ENCODE measurements at places on chromosomes 11 and 22. TPM values are rescaled to one million over a fixed set of nuclear protein-coding genes. Genes with fewer than 3 reads are reported as not detected.

SCGB1A1 gene
- total RNA-seq, result not detected

RAB3IL1 gene
- 14.3 TPM for total RNA-seq

PGM2L1 gene
- total RNA-seq, result 13.2 TPM

SLC7A4 gene
- total RNA-seq, result not detected

MB gene
- 6.9 TPM for total RNA-seq

FAM180B gene
- not detected for total RNA-seq

OR2D3 gene
- total RNA-seq, result not detected

PTGDR2 gene
- not detected for total RNA-seq

INPPL1 gene
- 80.9 TPM for total RNA-seq

PLAAT5 gene
- not detected for total RNA-seq

PRODH gene
- 0.28 TPM for total RNA-seq

IGF2 gene
- total RNA-seq, result 1.8 TPM

MRGPRF gene
- total RNA-seq, result 0.09 TPM

LRRC75B gene
- total RNA-seq, result 9.6 TPM

CABP4 gene
- not detected for total RNA-seq

TRIM49 gene
- total RNA-seq, result not detected

TYR gene
- total RNA-seq, result not detected

ANO5 gene
- 2.0 TPM for total RNA-seq

OR4C15 gene
- total RNA-seq, result not detected

TTC17 gene
- total RNA-seq, result 33.8 TPM

GNG3 gene
- total RNA-seq, result not detected

TEF gene
- total RNA-seq, result 0.98 TPM

SNX15 gene
- total RNA-seq, result 24.5 TPM

MS4A12 gene
- total RNA-seq, result not detected

All from A549 treated with CpdA at 1 μM for 4 hours (cell line).